ENCODE measurements at places on chromosomes 16 and 17.
A peak's percentile ranks its signal among the peaks of the same experiment; 100 is the strongest.

- DNase-seq: no peak
These were observed 877 bp upstream of the KREMEN2 start for GRCh38 chr16:2963074-2963722.

DNA sequence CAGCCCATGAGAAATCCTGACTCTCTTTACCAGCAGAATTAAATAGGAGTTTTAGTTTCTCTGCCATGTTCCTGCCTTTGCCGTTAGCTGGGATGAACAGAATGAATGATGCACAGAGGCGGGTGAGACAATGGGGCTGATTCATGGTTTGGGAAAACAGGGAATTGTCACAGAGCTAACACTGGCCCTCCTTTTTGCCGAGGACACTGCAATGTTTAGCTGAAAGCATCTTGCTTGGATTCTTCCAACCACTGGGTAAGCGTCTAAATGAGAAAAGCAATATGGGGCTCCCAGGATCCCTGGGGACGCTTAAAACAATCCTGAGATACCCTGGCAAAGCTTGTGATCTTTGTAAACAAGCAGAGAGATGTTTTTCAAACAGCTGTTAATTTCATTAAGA is 12.8 kb upstream of the PAFAH1B1 start:
- DNase-seq: no peak

DNA sequence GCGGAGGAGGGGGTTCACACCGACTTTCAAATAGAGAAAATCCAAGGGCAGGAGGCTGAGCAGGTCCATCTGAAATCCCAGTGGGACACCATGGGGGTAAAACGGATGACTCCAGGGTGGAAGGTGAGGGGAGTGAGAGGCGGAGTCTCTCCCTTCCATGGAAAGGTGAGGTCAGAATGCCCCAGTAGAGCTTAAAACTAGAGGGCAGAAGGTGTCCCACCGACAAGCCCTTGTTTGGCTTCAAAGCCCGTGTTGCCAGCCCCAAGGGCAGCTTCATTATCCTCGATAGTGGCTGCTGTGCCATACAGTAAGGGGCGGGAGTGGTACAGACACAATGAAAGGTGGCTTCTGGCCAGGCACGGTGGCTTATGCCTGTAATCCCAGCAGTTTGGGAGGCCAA is 55.7 kb downstream of the CNGB1 start:
- DNase-seq: no peak

DNA sequence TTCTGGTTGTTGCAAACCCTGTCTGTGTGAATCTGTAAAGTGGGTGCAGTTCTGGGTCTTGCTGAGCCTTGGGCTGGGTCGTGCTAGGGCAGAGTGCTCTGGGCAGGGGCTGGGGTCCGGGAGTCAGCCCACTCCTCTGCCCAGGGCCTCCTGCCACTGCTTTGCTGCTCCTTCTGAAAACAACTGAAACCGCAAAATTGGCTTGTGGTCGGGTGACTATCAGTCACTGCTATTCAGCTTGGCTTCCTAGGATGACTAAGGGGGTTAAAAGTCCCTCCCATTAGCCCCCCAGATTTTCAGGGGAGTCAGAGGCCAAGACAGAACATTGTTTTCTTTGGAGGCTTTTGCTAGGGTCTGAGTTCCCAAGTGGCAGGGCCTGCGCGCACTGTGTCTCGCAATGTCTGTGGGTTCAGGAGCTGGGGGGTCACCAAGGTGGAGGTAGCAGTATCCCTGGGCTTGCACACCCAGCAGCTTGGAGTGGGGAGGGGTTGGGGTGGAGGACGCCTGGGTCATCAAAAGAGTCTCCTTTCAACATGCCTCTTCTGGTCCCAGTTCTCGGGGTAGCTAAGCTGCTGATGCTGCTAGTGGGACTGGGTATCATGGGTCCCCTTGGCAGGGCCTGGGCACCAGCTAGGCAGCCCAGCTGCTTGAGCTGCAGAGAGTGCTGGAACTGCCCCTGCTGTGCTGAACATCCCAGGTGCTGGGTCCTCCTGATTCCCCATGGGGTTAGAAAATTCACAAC is 13.5 kb upstream of the TBX21 start:
- no peak for DNase-seq

GRCh38 chr17:8031261-8031661 is 7.6 kb upstream of the ALOX15B start:
- DNase-seq: no peak

DNA sequence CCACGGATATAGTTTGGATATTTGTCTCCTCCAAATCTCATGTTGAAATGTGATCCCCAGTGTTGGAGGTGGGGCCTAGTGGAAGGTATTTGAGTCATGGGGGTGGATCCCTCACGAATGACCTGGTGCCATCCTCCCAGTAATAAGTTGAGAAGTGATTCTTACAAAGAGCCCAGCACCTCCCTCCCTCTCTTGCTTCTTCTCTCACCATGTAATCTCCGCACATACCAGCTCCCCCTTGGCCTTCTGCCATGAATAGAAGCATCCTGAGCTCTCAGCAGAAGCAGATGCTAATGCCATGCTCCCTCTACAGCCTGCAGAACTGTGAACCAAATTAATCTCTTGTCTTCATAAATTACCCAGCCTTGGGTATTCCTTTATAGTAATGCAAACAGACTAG is 41.9 kb upstream of the RBBP6 start:
- DNase-seq: no peak

DNA sequence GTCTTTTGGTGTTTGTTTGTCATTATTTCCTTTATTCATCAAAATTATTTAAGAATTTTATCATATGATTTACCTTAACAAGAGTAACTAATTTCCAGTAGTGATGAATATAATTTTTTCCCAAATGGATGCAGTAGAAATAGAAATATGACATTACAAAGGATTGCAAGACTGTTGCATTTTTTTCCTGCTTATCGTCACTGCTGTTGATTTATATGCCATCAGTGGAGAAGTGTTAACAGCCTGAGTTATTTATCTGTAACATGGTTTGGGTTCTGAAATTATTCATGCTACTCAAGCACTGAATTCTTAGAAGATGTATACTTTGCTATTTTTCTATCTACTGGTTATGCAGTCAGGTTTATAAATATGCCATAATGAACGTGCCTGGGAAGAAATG is 68.6 kb downstream of the TMEM100 start:
- no peak for DNase-seq

GRCh38 chr17:16909472-16910246 is 62.3 kb downstream of the TNFRSF13B start:
- DNase-seq: no peak

GRCh38 chr16:59087641-59088040 is 353.5 kb upstream of the GOT2 start:
- DNase-seq: no peak

- no peak for DNase-seq
These were observed 4.0 kb downstream of the CEMP1 start for GRCh38 chr16:2527071-2527783.

- DNase-seq: no peak
These were observed 7.9 kb upstream of the DNAH17 start for GRCh38 chr17:78585006-78585630.

DNA sequence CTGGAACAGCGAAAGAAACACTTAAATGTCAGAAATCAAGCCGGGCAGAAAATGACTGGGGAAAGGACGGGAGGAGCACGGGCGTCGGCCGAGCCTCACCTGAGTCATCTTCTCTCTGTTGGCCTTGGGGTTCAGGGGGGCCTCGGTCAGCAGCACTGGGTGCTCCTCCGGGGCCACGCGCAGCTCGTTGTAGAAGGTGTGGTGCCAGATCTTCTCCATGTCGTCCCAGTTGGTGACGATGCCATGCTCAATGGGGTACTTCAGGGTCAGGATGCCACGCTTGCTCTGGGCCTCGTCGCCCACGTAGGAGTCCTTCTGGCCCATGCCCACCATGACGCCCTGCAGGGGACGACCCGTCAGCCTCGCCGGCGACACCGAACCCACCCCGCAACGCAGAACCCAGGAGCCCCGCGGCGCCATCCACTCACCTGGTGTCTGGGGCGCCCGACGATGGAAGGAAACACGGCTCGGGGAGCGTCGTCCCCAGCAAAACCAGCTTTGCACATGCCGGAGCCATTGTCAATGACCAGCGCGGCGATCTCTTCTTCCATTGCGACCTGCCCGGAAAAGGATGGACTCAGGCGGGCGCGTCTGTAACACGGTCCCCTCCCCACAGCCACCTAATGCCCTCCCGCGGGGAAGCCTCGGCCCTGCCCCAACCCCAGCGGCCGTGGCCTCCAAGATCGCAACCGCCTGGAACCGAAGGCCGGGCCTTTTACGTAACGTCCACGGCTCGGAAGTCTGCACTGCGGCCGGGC is 616 bp downstream of the ACTG1 start:
- DNase-seq: no peak

DNA sequence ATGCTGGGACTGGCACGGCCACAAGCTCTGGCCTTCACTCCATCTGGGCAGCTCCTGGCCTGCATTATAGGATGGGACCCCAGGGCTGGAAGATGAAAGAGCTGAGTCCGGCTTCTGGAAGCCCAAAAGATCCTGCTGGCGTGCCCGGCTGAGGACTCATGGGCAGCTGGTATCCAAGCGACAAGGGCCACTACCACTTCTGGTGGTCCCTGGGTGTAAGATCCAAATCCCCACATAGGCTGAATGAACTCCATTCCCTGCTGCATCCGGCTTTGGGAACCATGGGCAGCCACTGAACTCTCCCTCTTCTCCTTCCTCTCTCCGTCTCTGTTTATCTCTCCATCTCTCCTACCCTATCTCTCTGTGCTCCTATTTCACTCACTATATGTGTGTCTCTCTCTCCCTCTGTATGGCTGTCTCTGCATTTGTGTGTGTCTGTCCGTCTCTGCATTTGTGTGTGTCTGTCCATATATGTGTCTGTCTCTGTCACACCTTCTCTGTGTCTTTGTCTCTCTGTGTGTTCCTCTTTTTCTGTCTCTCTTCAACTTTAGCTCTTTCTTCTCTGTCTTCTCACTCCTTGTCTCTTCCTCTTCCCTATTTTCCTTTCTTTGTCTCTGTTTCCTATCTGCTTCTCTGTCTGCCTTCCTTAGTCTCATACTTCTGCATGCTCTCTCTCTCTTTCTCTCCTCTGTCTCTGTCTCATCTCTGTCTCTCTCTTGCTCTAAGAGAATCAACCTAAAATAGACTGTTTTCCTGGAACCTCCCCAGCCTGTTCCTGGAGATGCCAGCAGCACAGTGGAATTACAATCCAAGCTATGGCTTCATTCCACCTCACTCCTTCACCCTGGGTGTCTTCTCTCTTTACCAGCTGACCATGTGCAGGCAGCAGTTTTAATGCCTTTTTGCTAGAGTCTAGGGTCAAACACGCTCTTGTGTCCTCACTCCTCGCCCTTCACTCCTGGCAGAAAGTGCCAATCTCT is 60.4 kb upstream of the IRX6 start:
- DNase-seq: no peak

DNA sequence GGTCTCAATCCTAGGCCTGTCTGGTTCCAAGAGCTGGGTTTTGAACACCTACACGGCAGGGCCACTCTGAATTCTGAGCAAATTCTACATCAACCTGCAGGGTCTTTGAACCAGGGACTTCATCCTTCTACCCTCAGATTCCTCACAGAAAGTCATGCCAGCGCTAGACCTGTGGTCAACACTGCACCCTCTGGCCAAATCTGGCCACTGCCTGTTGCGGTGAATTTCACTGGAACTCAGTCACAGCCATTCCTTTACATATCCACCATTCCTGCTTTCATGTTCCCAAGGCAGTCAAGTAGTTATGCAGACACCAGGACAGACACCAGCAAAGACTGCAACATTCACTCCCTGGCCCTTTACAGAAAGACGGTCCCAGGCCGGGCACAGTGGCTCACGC is 144.6 kb downstream of the C16orf95 start:
- no peak for DNase-seq

GRCh38 chr17:6086603-6087400 is 16.6 kb downstream of the WSCD1 start:
- no peak for DNase-seq

DNA sequence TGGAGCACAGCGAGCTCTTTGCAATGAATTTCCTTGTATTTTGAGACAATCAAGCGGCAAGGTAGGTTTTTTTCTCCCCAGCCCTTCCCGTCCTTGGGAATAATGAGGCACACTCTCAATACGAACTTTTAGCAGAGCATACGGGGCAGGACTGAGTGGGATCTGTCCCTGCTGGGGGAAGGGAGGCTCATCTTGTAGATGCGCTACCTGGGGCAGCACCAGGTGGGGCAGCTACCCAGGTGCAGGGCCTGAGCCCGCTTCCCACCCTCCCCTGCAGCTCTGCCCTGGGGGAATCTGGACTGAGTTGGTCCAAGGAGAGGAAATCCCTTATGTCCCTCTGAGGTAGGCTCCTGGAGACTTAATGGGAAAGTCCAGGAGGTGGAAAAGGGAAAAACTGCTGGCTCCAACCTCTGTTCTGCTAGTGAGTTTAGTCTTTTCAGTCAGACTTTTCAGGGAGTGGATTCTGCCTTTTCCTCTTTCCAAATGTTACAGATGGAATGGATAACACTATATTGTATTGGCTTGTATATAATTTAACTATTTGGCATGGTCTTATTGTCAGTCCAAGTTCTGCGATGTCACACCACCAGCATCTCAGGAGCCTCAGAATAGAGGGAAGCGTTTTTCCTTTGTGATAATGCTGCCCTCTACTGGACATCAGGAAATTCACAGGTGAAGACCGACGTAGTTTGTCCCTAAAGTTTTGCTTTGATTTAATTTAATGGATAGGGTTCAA is 9.6 kb upstream of the CES1 start:
- DNase-seq: peak; percentile 52

DNA sequence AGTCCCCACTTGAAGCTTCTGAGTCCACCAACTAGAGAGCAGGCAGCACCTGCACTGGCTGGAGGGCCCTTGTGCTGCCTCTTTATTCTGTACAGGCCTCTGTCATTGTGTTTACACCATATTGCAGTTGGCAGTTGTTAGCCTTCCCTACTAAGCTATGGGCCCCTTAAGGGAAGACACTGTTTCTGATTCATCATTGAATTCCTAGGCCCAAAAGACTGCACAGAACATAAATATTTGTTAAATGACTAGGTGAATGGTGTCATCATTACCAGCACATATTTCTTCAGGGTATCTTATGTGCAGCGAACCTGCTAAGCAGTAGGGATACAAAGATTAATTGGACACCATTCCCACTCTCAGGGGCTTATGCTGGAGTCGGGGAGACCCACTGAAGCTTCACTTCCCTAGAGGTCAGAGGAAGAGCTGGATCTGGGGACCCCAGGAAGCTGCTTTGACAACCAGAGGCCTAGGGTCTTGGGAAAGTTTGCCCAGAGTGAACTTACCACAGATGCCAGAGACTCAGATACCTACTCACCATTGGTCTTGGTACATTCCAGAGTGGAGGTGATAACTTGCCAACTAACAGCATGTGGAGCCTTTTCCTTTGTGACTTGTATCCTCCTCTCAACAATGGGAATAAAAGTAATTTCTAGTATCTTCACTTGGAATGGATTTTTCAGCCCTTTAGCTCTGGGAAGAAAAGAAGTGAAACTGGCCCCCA is 28.7 kb upstream of the DDX52 start:
- no peak for DNase-seq

GRCh38 chr17:47708864-47709541 is 15.0 kb downstream of the TBKBP1 start:
- DNase-seq: no peak

GRCh38 chr17:74431568-74432423 is at the start of gene GPRC5C:
GPRC5C (plus strand) TSS chr17:74432088; CDS start chr17:74439777, 7,689 bp downstream.
- DNase-seq: peak; percentile 71

All from HEK293T (cell line).